ENCODE measurements at places on chromosomes 3 and 15.

GRCh38 chr3:184230603-184231528 lies 1.5 kb downstream of the VWA5B2 start:
- no peak for DNase-seq

- no peak for DNase-seq
These were observed 1.1 kb upstream of the FGF7 start for GRCh38 chr15:49421991-49422390.

DNA sequence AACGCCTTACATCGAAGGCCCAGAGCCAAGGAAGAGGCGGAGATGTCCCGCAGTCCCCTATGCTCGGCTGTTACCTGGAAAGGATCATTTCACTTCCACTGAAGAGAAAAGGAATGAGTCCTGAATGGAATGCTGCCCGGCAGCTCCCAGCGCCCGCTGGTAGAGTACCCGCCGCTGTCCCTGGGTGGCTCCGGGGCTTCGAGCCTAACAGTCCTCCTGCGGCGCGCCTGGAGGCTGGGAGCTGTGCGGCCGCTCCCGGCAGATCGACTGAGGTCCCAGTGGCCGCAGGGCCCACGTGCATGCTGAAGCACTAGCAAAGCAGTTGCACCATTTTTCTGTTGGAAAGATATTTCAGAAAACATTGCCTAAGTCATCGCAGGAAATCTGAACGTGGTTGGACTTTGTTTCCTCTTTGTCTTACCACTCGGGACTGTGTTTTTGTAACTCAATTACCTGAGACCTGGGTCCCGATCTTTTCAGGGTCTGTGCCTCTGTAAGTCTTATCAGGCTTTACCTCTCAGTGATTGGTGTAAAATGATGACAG lies 984 bp downstream of the RNU6-1 start:
- DNase-seq = no peak

GRCh38 chr3:37862219-37862902 lies 681 bp downstream of the CTDSPL start:
- no peak for DNase-seq

- no peak for DNase-seq
These were observed 10.0 kb downstream of the EIF2B5 start for GRCh38 chr3:184145111-184145524.

DNA sequence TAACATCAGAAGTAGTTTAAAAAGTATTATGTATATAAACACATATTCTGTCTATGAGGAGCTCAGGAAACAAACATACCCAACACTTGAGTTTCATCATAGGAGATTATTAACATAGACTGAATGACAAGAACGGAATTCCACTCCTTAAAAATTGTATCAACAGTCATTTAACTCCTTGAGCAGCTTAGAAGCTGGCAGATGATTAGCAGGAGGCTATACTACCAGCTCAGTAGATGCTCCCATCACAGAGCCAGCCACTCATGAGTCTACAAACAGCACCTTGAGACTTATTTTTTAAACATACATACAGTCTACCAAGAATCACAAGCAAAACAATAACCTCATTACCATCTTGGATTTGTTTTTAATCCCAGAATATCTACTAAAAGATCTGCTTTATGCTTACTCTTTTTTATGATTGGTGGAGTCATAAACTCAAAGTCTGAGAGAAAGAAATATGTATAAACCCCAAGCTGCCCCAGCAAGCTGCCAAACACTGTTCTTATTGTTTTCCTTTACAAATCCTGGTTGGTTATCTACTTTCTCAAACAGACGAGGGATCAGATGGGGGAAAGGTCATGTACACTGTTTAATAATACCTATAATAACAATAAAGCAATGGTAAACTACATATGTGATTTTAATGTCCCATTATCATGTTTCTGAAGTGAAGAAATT lies 59.5 kb downstream of the CBLB start:
- DNase-seq = no peak

DNA sequence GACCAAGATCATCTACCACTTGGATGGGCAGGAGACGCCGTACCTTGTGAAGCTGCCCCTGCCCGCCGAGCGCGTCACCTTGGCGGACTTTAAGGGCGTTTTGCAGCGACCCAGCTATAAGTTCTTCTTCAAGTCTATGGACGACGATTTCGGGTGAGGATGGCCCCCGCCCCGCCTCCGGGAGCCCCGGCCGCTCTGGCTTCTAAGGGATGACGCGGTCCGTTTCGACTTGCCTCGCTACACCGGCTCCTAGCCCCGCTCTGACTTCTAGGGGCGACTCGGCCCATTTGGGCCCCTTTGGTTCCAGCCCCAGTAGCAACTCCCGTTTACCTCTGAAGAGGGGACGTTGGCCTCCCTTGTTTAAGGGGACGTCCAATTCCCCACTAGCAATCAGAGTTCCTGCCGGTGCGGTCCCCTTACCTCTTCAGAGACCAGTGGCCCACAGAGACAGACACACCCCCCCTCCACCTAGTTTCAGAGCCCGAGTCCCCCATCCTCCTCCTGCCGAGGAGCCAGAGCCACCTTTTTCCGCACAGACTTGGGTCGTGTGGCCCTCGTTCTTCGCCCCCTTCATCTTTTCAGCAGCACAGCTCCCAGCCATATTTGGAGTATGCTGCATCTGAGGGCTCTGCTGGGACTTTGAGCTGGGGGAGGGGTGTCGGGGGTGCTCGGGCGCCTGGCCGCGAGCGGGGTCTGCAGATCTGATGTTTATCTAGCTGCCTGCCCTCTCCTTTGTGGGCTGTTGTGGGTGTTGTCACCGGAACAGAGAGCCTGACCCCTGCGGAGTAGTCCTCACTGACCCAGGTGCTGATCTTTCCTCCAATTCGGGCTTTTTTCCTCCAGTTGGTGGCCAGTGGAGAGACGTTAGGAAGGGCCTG lies 706 bp downstream of the DVL3 start:
- DNase-seq = no peak

DNA sequence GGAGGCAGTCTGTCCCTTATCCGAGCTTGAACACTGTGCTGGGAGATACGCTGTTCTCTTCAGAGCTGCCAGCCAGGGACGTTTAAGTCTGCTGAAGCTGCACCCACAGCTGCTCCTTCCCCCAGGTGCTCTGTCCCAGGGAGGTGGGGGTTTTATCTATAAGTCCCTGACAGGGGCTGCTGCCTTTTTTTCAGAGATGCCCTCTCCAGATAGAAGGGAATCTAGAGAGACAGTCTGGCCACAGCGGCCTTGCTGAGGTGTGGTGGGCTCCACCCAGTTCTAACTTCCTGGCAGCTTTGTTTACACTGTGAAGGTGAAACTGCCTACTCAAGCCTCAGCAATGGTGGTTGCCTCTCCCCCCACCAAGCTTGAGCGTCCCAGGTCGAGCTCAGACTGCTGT lies 319.9 kb upstream of the GRM7 start:
- no peak for DNase-seq

DNA sequence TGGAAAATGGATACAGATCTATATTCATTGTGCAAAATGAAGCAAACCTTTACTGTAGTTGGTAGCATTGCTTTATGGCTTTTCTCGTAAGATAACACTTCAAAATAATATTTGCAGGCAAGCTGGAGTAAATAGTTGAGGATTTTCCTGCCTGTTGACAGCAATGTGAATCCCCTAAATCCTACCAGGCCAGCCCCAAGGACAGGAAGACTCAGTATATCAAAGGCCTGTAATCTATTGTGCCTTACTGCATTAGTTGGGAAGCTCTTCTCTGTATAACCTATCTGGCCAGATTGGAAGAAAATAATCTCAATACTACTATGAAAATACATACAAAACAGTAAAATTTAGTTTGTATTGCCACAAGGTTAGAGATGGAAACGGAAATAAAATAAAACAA lies 4.6 kb upstream of the GMNC start:
- no peak for DNase-seq

DNA sequence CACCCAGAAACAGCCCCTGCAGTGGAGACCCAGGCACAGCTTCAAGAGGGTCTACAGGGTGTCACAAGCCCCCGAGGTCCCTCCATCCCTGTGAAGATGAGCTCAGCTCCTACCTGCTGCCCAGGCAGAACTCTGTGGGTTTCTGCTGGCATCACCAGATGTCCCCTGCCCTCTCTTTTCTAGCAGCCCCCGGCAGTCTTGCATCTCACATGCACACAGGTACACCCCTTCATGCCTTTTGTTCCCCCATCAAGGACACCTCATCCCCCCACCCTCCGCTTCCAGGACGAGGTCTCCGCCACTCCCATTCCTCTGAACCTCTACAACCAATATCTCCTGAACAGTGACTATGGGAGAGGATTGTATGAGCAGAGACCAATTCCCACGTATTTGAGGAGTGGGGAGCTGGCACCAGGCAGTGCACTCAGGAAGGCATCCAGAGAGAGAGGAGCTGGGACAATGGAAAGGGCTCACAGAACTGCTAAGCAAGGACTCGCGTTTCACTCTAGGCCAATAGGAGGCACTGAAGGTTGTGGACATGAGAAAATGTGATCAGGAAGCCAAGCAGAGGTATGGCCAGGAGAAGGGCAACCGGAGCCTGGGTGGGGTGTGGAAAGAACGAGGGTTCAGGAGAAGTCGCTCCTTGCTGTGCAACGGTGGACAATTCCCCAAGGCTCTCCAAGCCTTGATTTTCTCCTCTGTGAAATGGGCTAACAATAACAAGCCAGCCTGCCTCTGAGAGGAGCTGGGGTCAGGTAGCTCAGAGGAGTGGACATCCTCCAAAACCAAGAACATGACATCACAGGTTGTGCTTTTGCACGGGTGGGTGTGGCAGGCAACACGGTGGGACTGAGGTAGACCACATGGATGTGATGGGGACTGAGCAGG lies 115.2 kb downstream of the CHSY1 start:
- no peak for DNase-seq

GRCh38 chr15:39376371-39376909 lies 204.4 kb upstream of the THBS1 start:
- DNase-seq = no peak

DNA sequence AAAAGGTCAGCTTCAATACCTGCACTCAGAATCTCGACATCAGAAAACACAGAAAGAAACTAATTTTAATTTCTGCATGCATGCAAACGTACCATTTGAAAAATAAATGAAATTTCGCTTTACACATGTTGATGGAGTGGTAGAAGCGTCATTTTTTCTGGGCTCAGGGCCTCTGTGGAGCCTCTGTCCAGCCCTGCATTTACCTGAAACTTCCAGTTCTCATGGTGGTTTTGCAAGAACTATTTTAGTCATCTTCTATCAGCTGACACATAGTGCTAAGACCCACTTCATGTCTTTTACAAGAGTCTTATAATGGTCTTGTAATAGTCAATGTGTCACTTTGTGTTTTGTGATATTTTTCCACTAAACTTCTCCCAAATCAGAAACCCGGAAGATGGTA lies 5.3 kb downstream of the KY start:
- no peak for DNase-seq

GRCh38 chr3:53588122-53588521 lies 93.7 kb downstream of the CACNA1D start:
- no peak for DNase-seq

DNA sequence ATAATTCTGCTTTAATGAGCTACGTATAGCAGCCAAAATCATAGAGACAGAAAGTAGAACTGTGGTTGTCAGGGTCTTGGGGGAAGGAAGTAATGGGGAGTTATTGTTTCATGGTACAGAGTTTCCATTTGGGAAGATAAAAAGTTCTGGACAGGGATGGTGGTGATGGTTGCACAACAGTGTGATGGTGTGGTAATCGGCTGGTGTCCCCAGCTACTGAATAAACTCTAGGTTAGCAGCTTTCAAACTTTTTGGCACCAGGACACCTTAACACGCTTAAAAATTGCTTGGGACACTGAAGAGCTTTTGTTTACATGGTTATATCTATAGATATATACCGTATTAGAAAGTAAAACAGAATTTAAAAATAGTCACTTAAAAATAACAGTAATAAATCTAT lies 166.0 kb downstream of the NEK11 start:
- no peak for DNase-seq

GRCh38 chr15:95303713-95304112 lies 1026.8 kb upstream of the NR2F2 start:
- DNase-seq = no peak

DNA sequence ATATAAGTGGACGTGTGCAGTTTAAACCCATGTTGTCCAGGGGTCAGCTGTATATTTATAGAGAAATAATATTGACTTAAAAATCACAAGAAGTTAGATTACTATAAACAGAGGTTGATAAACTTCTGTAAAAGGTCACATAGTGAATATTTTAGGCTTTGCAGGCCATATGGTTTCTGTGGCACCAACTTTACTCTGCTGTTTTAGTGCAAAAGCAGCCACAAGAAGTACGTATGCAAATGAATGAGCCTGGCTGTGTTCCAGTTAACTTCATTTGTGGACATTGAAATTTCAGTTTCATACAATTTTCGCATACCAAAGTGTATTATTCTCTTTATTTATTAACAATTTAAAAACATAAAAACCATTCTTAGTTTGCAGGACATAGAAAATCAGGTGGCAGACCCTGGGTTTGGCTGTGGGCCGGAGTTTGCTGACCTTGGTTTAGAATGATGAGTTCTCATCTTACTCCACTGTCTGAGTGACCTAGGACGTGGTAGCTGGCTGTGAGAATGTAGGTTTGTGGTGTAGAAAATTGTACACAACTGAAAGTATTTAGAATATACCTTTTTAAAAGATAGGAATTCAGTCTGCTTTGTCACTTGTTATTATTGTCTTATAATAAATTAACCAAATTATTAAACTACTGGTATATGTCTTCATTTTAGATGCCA lies 16.3 kb downstream of the FAN1 start:
- DNase-seq = no peak

- no peak for DNase-seq
These were observed 17.7 kb downstream of the STARD9 start for GRCh38 chr15:42593143-42593542.

DNA sequence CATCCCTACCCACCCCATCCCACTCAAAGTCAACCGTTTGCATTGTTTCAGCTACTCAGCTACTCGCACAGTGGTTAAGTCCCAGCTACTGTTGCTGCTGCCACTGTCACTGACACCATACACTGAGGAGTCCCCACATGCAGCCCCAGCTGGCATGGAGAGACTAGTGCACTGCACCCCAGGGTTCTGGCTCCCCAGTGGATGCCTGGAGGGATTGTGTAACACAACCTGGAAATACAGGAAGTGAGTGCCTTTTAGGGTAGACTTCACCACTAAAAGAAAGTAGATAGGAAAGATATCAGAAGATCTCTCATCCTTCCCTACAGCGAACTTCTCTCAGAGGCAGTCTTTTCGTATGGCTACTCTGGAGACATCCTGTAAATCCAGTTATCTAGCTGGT lies 169.2 kb upstream of the STRIT1 start:
- no peak for DNase-seq

DNA sequence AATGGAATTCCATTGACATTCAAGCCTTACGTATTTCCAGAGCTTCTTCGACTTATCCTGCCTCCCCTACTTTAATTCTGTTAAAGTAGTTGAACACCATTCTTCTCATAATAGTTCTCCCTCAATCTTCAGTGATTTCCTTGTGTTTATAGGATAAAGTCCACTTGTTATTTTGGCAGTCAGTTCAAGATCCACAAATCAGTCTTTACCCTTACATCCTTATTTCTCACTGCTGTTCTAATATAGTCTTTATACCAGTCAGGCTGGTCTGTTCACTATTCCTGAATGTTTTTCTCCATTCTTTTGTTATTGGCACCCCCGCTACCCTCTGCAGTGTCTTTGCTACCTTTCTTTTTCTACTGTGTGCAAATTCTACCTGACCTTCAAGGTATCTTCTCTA lies 29.7 kb downstream of the ATP6V1A start:
- DNase-seq = no peak

GRCh38 chr3:21573291-21573690 lies 177.7 kb downstream of the ZNF385D start:
- DNase-seq = no peak

Measured in D721Med (cell line).